Esophagus muscularis mucosa (tissue), 4 donors: ENCODE measurements at places on chromosomes 13 and 19. TPM values are rescaled to one million over a fixed set of nuclear protein-coding genes. Genes with fewer than 3 reads are reported as not detected.

DNA sequence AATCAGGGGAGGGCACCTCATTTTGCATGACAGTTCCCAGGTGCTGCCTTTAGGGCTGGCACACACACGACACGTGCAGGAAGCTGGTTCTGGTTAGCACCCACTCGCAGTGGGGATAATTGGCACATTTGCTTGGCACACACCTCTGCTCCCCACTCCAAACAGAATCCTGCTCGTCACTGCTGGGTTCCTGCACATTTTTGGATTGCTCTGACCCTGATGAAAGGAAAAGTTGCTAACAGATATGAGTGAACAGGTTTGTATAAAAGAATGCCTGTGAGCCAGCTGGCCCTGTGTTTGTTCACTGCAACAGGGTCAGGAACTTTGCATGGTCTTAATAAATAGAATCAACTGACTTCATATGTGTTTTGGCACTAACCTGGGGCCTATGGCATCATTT is 1500.4 kb downstream of the EFNB2 start:
- no peak for DNase-seq

DNA sequence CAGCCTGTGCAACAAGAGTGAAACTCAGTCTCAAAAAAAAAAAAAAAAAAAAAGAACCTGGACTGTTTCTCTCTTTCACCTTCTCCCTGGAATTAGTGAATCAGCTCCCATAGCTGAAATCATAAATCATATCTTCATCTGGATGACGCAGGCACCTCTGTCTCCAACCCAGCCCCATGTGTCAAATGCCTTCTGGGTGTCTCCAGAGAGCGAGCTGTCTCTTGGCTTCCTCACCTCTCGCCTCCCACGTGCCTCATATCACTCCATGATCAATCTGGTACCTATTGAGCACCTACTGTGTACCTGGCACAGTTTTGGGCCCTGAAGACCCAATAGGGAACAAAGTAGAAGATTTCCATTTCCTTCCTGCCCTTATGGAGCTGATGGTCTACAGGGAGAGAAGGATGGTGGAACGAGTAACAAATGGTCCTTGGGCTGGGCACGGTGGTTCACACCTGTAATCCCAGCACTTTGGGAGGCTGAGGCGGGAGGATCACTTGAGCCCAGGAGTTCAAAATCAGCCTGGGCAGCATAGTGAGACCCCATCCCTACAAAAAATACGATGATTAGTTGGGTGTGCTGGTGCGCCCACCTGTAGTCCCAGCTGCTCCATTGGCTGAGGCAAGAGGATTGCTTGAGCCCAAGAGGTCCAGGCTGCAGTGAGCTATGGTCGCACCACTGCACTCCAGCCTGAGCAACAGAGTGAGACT is 2.5 kb downstream of the HSD11B1L start:
- DNase-seq: no peak

DNA sequence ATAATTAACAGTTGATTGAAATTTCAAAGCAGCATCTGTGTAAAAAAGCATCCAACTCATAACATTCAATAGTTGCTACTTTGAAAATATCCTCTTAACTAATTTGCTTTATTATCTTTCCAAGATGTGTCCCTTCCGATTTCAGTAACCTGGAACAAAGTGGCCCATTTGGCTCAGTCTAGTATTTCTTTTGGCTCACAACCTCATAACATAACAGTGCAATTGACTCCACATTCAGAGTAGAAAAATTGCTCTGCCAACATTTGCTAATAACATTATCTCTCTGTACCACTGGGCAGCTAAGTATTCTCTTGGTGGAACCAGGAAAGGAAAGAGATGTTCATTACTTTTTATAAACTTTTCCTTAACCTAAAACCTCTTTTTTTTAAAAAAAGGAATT is 571.1 kb upstream of the ARGLU1 start:
- DNase-seq: no peak

GRCh38 chr19:43329989-43330388 is 23.5 kb upstream of the CD177 start:
- DNase-seq: no peak

KLHL1 gene
- total RNA-seq: 0.13 TPM

CBARP gene
- 0.99 TPM for total RNA-seq

PCDH9 gene
- total RNA-seq: 56.2 TPM

DNA sequence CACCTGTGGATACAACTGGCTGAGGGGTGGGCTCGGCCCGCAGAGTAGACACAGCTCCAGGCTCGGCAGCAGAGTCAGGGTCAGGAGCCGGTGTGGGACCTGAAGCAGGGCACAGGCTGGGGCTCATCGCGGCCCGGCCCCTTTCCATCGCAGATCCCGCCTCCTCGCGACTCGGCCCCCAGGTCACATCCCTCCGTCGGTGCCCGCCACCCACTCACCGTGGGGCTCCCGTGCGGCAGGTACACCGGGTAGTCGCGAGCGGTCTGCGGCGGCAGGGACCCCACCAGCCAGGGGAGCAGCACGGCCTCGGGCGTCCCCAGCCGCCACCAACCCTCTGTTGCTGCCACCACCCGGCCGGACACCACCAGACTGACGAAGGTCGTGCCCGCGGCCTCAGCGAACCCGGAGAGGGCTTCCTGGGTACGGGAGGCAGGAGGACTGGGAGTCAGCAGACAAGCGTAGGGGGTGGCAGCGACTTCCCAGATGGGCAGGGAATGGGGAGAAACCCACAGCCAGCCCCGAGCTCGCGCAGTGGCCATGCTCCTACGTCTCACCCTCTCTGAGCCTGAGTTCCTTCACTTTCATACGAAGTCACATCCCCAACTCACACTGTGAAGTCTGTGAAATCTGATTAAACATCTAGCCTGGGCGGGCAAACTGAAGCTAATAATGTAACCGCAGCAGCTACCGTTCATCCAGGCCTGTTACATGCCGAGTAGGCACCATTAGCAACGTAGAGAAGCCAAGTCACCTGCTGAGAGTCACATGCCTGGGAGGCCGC is 3.7 kb downstream of the FUZ start:
- DNase-seq: no peak

DNA sequence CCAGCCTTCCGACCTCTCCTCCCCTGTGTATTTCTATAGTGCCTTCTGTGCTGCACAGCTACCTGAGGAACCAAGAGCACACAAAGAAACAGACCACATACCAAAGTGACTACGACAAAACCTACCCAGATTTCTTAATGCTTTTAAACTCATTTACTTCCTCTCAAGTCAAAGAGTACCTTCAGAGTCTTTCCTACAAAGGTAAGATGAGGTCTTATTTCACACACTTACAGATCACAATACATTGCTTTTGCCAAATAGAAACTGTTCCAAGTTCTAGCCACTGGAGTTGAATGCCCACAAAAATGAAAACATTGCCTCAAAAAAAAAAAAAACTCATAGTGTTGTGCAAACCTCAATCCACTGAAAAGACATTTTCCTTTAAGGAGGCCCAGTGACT is 36.4 kb downstream of the TEX26 start:
- no peak for DNase-seq
